ENCODE measurements at places on chromosomes 12 and 14. TPM values are rescaled to one million over a fixed set of nuclear protein-coding genes. Genes with fewer than 3 reads are reported as not detected.

The SLC8A3 gene
- total RNA-seq, result 0.49 TPM

DNA sequence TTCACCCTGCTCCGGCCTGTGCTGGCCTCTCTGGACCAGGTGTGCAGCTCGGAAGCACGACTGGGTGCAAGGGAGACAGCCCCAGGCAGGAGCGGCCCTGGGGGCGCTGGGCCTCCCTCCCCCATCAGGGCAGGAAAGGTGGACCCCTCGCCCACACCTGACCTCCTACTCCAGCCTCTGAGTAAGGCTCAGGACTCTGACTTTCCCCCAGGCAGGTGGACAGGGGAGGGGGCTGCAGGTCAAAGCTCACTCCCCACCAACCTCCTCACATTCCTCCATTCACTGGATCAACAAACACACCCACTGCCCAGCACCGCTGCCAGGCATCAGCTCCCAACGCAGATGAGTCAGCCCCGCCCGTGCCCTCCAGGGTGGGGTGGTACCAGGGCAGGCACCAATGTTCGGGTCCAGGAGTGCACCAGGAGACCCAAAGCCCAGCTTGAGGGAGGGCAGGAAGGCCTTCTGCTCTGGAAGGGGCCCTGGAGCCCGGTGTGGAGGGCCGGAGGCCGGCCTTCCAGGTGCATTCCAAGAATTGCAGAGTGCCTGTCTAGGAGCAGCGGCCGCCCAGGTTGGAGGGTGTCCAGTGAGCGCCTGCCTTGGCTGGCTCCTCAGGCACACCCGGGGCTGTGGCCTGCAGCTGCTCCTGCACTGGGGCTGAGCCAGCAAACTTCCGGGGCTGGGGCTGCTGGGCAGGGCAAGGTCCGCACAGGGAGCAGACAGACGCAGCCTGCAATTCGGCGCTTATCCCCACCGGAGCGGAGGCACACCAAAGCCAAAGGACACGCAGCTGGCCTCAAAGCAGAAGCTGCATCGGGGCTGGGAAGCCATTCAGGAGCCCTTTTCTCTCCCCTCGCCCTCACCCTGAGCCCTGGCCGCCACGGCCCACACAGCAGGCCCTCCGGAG, 1.6 kb upstream of the INF2 start:
- DNase-seq, result no peak

GRCh38 chr14:24351517-24351916, 11.7 kb upstream of the RIPK3 start:
- no peak for DNase-seq

DNA sequence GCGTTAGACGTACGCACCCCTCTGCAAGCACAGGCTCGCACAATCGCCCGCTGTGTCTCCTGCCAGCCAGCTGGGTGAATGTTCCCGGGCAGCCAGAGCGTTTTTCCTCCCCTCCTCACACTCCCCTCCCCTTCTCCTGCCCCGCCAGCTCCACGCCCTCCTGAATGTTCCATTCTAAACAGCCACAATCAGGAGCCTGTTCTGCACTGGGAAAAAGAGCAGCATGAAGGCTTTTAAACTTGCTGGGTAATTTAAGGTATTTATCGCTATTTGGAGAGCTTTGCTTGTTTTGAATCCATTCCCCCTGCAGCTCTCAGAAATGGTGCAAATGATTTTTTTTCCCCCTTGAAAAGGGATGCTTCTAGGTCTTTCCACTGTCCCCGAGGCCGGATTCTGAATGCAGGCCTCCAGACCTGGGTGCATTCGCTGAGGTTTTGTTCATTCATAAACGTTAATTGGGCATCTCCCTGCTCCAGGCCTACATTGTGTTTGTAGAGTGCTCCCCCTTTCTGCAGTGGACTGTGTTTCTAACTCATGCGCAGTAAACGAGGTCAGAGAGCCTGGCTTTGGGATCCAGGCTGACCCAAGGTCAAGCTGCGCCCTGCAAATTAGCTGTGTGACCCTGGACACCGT, 212.5 kb downstream of the CHST11 start:
- no peak for DNase-seq

DNA sequence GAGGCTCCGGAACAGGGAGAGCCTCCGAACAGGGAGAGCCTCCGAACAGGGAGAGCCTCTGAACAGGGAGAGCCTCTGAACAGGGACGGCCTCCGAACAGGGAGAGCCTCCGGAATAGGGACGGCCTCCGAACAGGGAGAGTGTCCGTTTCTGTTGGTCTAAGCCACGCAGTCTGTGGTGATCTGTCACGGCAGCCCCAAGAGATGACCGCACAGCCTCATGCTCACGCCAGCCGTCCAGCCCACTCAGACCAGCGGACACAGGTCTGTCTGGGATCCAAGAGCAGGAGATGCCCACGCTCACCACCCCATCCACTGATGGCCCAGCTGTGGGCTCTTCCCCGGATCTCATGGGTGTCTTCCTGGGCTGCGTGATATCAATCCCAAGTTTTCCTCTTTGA, 33.3 kb downstream of the GALNT9 start:
- no peak for DNase-seq

GRCh38 chr14:31229009-31229408, 21.4 kb upstream of the HECTD1 start:
- no peak for DNase-seq
